ENCODE measurements at places on chromosomes 4 and X. TPM values are rescaled to one million over a fixed set of nuclear protein-coding genes. Genes with fewer than 3 reads are reported as not detected.

DNA sequence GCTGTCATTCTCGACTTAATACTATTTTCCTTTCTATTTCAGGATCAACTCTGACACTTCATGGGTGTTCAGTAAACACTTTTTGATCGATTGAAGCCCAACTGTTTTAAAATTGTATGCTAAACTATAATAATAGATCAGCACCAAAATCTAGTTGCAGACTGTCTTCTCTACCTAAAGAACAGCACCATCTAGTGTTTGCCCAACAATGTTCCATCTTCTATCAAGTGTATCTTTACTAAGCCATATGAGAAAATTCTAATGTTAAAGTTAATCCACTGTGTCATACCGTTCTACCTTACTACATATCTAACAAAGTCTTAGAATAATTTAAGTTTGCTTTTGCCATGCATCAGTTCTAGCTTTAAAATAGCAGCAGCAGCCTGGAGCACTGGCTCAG lies 113.0 kb upstream of the PRDX4 start:
- DNase-seq: peak; percentile 25

DNA sequence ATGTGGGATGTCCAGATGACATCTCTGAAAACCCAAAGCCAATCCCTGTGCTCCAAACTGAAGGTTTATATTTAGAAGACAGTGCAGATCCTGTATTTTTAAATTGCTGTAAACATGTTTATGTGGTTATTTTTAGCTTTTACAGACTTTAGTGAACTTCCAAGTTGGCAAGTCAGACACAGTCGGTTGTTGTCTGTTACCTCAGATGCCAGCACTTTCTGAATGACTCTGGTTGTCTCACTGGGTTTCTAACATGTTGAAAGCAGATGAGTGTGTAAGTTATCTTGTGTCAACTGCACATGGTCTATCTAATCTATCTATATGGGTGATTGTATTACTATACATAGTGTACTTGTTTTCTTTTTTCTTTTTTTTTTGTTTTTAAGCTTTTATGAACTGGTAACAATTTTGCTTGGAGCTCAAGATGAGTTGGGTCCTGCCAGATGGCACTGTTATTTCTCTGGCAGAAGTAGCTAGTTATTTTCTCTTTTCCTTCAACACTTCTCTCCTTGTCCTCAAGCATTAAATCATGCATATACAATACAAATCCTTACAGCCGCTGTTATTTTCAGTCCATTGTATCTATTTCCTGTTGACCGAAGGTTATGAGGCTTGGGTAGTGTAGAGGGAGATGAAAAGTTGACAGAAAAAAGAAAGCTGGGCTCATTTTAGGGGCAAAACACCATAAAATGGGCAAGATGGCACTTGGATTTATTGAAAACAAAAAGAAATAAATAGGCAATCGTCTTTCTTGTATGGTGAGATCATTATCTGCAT lies 66.3 kb downstream of the GAB1 start:
- DNase-seq: peak; percentile 86

- no peak for DNase-seq
Observed at GRCh38 chr4:51855270-51855669, 12.3 kb downstream of the DCUN1D4 start.

DNA sequence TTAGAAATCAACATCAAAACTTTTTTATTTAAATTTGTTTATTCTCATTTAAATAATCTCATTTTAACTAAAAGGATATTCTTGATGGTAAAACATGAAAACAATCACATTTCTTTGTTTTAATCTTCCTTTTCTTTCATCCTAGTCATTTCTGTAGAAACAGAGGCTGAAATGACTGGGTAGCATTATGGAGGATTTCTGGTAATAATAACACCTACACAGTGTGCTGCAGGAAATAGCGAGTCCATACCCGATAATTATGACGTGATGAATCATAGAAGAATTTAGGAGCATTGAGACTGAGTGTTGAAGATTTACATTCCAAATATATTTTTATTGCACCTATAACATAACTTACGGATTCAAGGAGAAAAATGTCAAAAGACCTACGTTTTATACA lies 31.4 kb upstream of the BBS12 start:
- no peak for DNase-seq

DNA sequence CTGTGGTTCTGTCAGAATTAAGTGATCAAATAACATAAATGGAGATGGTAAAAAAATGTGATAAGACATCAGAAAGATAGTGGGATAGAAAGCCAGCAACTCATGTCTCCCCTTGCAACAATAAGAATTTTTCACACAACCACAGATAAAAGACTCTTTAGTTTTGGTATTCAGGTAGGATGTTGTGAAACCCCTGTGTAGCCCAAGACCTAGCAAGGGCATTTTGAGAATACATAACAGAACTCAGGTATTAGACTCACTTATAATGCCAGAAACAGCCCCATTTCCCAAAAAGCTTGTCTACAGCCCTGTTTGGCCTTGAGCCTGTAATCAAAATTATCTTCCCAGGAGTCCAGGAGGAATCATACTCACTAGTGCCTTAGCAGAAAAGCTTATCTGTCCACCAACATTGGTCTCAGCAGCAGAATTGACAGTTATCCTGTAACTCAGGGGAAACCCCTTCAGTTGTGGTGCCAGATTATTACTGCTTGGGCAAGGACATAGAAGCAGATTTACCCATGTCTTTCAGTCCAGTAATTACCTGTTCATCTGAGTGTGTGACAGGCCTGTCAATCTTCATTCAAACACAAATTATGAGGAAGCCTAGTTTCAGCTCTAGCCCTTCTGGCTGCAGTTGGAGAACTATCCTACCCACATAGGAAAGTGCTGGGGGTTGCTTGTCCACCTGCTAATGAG lies 41.0 kb upstream of the UGT2B17 start:
- DNase-seq: no peak

DNA sequence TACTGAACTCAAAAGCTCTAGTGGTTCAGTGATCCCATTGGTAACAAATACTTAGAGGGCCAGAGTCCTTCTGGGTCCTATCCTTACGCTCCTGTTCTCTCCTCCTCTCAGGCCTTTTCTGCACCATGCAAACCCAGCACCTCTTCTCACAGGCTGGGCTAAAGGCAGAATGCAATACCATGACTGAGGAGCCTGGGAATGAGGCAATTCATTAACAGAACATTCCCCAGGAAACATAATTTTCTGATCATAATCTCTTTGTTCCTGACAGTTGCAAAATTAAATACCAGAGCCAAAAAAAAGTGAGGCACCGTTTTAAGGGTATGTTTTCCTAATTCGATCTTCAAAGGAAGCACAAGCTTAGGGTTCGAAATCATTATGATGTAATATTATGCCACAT lies 9.0 kb downstream of the SORBS2 start:
- DNase-seq: peak; percentile 40

- no peak for DNase-seq
Observed at GRCh38 chrX:104668550-104668949, 102.6 kb downstream of the IL1RAPL2 start.

DNA sequence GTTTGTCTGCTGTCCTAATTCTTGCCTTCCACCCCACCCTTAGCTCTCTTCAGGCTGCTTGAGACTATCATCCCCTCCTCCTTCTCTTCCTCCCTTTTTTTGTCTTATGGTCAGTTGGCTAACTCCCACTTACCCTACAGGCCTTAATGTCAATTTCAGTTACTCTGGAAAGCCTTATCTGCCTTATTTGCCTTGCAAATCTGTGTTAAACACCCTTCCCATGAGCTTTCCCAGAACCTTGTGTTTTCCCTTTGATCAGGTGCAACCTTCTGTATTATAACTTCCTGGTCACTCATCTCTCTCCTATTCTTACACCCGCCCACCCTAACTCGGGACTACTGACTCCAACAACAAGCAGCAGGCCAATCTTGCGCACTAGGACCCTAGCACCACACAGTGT lies 74.8 kb downstream of the COX18 start:
- no peak for DNase-seq

- no peak for DNase-seq
Observed at GRCh38 chr4:112523764-112524505, 8.0 kb upstream of the NEUROG2 start.

- no peak for DNase-seq
Observed at GRCh38 chr4:14829795-14830194, 172.5 kb upstream of the CPEB2 start.

- no peak for DNase-seq
Observed at GRCh38 chr4:168487282-168488035, 7.2 kb upstream of the DDX60L start.

DNA sequence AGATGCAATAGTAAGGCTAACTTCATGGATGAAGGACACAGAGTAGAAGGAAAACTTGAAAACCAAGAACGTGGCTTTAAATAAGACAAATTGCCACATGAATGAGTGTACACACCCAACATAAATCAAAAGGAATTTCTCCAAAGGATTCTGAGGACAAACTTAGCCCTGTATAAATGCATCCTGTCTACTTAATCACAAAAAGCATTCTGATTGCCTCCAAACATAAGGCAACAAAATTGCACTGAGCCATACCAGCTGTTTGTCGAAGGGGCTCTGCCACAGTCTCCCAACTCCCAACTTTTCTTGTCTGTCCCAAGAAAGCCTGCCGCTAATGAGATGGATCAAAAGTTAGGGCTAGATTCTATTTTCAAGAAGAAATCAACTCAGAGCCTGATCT lies 194.3 kb downstream of the SOWAHB start:
- DNase-seq: no peak

- DNase-seq: no peak
Observed at GRCh38 chr4:69458184-69458826, 37.4 kb downstream of the UGT2B4 start.

DNA sequence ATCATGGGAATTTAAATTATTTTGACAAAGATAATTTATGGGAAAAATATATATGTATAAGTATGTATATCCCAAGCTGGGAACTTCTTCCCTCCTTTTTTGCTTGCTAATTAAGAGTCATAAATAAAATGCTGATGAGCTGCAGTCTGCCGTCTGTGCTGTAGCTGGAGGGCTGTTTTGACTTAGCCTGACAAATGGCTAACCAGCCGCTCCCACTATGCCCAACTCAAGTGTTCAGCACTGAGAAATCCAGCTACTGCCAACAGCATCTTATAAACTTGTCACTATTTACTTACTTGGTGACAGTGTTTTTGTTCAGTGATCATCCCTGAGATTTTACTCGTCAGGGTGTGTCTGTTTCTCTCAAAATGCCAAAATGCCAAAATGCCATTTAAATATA lies 171.2 kb upstream of the PGRMC2 start:
- no peak for DNase-seq

DNA sequence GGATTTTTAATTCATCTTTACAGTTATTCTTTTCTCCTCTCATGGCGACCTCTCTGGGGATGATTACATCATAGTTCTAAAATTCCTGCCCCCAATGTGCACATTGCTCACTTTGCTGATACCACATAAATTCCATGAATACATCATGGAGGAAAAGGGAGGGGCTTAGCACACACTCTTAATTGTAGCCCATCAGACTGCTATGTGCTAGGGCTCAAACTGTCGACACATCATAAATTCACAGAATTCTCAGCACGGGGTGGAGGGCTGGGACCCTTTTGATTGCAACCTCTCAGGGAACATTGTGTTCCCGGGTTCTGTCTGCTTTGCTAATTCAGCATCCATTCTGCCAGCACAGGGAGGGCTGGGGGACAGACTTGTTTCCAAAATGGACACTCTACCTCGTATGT lies 592.9 kb downstream of the BCOR start:
- no peak for DNase-seq

- DNase-seq: no peak
Observed at GRCh38 chr4:113090954-113091353, 41.5 kb downstream of the ANK2 start.

GRCh38 chr4:151356510-151356909 lies 31.1 kb upstream of the SH3D19 start:
- peak; percentile 7 for DNase-seq

- DNase-seq: no peak
Observed at GRCh38 chrX:36241397-36241796, 321.9 kb downstream of the CFAP47 start.

GRCh38 chr4:8728536-8729407 lies 136.2 kb downstream of the CPZ start:
- no peak for DNase-seq

DNA sequence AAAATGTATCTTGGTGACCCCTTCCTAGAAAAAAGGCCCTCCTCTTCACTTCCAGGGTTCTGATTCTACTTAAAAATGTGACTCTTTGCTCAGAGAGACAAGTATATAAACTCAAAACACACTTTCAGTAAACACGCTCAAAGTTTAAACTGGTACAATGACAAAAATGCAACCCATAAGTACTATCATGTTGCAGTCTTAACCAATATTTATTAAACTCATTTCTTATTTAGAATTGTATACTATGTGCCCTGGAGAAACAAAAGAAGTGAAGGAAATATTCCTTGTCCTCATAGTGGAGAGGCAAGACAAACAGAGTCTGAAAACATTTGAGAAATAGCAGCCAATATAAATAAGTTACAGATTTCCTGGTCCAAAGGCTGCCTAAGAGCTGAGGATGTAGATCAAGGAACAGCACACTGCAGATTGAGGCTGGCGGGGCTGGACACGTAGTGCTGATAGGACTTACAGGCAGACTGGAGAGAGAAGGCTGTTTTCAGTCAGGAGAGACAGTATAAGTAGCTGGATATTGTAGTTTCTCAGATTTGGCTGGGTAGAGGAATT lies 39.1 kb upstream of the ANXA3 start:
- DNase-seq: peak; percentile 71

DNA sequence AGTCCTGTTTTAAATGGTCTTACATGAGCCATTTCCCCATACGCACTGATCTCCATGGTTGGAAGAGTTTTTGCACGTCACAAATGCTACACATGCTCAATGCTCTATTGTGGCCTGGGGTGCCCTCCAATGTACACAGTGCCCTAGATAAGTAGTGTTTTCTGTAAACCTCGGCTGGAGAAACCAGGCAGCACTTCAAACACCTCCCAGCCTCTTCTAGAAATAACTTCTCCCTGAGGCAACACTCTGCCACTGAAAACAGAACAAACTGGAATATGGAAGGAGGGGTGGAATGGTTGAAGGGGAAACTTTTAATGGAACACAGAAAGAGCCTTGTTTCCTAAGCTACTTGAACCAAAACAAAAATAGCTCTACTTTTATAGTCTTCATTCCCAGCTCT lies 123.9 kb upstream of the CBR4 start:
- no peak for DNase-seq

- no peak for DNase-seq
Observed at GRCh38 chrX:12802741-12803140, 11.5 kb downstream of the PRPS2 start.

GRCh38 chr4:57124145-57124544 lies 14.0 kb upstream of the IGFBP7 start:
- no peak for DNase-seq

Gene UBA6
- 30.9 TPM for polyA plus RNA-seq

Gene SRPK3
- 0.25 TPM for polyA plus RNA-seq

Gene SH3RF1
- polyA plus RNA-seq: 16.7 TPM

Gene COQ2
- 20.5 TPM for polyA plus RNA-seq

Gene EREG
- not detected for polyA plus RNA-seq

Gene STARD8
- polyA plus RNA-seq: 6.8 TPM

Gene TRIML2
- polyA plus RNA-seq: 0.15 TPM

Gene RIPPLY1
- not detected for polyA plus RNA-seq

Gene NLGN4X
- polyA plus RNA-seq: 0.03 TPM

Gene FAM47B
- polyA plus RNA-seq: not detected

Gene RASGEF1B
- not detected for polyA plus RNA-seq

Gene MBTPS2
- polyA plus RNA-seq: 11.4 TPM

Gene INTS6L
- 4.5 TPM for polyA plus RNA-seq
